Right lung (tissue), 10 donors: ENCODE measurements at places on chromosomes 12 and 14. TPM values are rescaled to one million over a fixed set of nuclear protein-coding genes. Genes with fewer than 3 reads are reported as not detected.

The TAS2R19 gene
- polyA plus RNA-seq: 1.7 TPM

DNA sequence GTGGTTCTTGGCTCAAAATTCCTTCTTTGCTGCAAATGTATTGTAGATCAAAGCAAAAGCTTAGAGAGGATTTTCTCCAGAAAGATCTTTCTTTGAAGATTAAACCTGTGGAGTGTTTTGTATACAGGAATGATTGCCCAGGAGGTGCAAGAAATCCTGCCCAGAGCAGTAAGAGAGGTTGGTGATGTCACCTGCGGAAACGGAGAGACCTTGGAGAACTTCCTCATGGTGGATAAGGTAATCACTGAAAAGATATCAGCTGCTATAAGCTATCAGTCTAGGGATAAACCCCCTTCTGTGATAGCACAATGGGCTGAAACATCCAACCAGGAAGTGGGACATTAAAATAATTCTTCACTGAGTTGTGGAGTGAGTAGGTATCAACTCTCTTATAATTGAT, 85.7 kb downstream of the MYRFL start:
- no peak for DNase-seq

DNA sequence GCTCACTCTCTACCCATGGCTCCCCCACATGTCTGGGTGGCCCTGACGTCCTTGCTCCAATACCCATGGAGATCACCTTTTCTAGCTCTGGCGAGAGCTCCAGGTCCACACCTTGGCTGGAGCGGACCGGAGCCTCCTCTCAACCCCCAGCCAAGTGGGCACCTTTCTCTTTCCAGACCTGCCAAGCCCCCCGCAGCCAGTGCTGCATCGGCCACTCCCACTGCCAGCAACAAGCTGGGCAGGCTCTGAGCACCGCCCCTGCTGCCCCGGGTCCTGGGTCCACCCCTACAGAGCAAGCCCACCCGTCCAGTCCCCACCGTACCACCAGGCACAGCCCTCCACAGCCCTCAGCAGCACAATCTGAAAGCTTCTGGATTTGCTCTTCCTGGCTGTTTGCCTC, 98.2 kb upstream of the C14orf180 start:
- no peak for DNase-seq

GRCh38 chr12:106287364-106287763, 15.2 kb upstream of the TCP11L2 start:
- DNase-seq: no peak

The GPR135 gene
- polyA plus RNA-seq: 6.1 TPM

DNA sequence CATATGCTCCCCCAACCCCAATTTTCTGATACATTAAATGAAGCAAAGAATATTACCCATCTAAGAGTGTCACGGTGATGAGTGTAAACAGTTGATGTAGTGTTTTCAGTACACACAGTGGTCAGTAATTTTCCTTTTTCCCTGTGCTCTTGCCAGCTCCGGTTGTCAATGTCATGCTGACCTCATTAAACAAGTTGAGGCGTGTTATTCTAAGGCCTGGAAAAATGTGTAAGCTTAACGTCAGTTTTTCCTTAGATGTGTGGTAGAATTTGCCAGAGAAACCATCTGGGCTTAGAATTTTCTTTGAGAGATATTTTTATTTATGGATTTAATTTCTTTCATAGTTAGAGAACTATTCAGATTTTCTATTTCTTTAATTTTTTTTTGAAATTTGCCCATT, 11.7 kb upstream of the SERPINA6 start:
- DNase-seq: no peak

GRCh38 chr14:32597771-32598170, 268.7 kb downstream of the AKAP6 start:
- no peak for DNase-seq

The PSME1 gene
- 233 TPM for polyA plus RNA-seq

DNA sequence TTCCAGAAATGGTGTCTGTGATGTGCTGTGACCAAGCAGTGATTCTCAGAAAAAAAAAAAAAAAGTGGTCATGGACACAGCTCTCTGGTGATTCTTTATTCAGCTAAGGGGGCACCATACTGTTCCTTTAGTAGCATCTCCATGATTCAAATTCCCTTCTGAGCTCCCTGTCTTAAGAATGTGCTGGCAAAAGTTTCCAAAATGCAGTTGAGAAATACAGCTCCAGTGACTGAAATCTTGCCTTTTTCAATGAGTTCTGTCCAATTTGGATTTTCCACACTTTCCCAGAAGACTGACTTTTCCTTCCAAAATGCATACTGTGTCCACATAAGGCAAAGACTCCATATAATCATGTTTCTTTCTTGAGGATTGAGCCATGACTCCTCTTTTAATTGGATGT, 24.3 kb upstream of the CPM start:
- no peak for DNase-seq

DNA sequence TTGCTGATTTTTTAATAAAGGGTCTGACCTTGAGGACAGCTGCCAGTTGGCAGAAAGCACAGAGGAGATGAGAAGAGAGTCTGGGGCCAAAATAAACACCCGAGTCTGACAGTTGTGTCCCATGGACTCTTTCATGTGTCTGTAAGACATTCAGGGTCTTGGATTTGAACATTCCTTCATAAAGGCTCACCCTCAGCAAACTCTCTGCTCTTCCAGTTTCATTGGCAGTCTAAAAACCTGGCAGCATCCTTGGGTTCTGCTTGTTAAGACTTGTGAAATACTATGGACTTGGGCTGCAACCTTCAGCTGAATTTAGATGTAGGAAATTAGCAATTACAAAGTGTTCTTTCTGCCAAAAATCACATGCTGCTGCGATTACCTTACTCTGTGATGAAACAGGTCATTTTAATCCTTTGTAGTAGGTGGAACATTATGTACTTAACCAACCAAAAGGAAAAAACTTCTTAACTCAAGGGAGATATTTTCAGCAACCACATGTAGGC, 32.0 kb upstream of the LMNTD1 start:
- DNase-seq: peak; percentile 50

The PSMC6 gene
- 171 TPM for polyA plus RNA-seq

The ADAMTS20 gene
- polyA plus RNA-seq: 0.06 TPM

The ACVRL1 gene
- 78.8 TPM for polyA plus RNA-seq

The ADAM20 gene
- polyA plus RNA-seq: 0.16 TPM

DNA sequence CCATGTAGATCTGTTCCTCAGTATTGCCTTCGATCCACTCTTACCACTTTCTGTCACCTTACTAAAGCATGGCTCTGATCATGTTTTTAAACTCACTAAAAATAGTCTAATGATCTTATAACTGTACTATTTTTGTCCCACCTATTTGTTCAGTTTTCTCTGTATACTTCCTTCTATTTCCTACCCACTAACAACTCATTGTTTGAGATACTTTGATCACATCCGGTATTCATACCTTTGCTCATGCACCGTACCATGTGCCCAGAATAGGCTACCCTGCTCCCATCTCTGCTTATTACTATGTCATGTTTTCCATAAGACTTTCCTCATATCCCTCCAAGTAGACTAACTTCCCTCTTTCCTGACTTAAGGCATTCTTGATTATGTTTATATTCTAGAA, 128.6 kb downstream of the MED13L start:
- DNase-seq: no peak

The KCNH3 gene
- 1.2 TPM for polyA plus RNA-seq

GRCh38 chr12:18261273-18261672, at the start of gene PIK3C2G:
Gene PIK3C2G (plus strand): TSS chr12:18261518. CDS start chr12:18282082, 20,564 bp downstream.
- DNase-seq: peak; percentile 36

GRCh38 chr12:31323391-31324115, 2.4 kb downstream of the SINHCAF start:
- no peak for DNase-seq

- no peak for DNase-seq
These were observed 55.5 kb upstream of the DAAM1 start for GRCh38 chr14:59132796-59133494.

DNA sequence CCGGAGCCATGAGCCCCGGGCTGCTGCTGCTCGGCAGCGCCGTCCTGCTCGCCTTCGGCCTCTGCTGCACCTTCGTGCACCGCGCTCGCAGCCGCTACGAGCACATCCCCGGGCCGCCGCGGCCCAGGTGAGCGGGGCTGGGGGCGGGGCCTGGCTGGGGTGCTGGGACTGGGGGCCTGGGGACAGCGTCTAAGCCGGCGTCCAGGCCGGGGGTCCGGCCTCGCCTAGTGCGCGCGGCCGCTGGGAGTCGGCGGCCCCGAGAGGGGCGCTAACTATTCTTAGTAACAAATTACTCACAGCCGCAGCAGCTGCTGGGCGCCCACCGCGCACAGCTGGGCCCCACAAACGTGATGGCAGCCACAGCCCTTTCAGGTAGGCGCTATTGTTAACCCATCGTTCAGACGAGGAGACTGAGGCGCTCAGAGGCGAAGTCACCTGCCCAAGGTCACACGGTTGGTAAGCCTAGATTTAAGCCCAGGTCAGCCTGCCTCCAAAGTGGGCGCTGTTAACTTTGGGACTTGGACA, 374 bp downstream of the CYP46A1 start:
- no peak for DNase-seq

GRCh38 chr12:53252349-53252916, 15.7 kb upstream of the ESPL1 start:
- no peak for DNase-seq

- peak; percentile 57 for DNase-seq
These were observed 618 bp downstream of the SEC23A start for GRCh38 chr14:39102265-39102968.

The NTN4 gene
- polyA plus RNA-seq: 25.1 TPM

GRCh38 chr14:63735720-63736119, 7.9 kb upstream of the SGPP1 start:
- DNase-seq: no peak

The OVCH1 gene
- polyA plus RNA-seq: 0.17 TPM

GRCh38 chr12:132634411-132634990, 15.9 kb downstream of the P2RX2 start:
- no peak for DNase-seq

DNA sequence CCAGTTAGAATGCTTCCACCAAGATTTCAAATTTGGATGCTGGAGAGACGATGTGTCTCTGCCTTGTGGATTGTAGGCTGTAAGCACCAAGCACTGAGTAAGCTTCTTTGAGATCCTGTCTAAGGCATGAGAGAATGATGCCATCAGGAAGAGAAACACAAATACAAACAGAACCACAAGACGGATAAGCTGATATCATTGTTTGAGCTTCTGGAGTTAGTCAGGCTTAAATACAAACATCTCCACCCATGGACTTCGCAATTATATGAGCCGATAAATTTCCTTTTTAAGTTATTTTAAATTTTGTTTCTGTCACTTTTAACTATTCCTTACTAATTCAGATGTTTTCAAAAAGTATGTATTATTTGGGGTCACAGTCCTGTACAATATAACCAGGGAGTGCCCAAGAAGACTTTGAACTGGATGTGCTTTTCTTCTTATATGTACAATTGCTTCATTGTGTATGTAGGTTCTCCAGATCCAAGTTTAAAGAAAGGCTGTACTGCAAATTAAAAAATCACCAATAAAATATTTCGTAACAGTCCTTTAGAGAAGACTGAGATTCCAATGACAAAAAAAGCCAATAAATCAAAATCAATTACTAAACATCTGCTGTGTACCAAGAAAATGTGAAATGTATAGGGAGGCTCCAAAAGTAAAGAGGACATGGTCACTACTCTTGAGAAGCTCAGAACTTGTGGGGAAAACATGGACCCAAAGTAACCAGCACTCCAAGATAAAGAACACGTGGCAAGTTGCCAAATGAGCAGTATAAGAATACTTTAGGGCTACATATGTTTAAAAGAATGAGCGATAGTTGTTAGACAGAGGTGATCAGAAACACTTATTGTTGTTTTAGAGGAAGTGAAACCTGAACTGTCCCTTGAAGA, 274.1 kb downstream of the ADAMTS20 start:
- DNase-seq: no peak

- DNase-seq: no peak
These were observed 26.4 kb downstream of the FAM222A start for GRCh38 chr12:109739747-109740693.

DNA sequence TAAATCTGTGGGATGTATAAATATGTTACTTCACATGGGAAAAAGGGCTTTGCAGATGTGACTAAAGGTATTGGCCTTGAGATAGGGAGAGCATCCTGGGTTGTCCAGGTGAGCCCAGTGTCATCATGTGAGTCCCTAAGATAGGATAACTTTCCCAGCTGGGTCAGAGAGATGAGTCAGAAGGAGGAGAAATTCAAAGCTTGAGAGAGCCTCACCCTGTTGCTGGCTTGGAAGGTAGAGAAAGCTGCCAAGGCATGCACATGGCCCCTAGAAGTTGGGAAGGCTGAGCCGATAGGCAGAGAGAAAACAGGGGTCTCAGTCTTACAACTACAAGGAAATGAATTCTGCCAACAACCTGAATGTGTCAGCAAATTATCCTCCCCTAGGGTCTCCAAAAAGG, 213.0 kb downstream of the ADGRD1 start:
- DNase-seq: no peak

DNA sequence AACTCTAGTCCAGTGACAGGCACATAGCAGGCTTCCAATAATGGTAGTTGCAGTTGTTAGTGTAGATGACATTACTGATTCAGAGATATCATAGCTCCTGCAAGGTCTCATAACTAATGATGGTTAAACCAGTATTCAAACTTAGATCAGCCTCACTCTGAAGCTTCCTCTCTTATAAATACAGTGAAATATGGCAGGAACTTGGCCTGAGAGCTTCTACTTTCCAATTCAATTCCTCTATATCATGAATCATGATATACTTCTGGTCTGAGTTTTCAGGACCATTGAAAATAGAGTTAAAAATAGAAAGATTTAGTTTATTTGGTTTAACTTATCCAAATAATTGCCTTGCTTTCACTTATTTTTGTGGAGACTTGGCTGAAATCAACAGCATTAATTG, 167.5 kb upstream of the NOVA1 start:
- peak; percentile 2 for DNase-seq

- no peak for DNase-seq
These were observed 8.5 kb upstream of the DACT1 start for GRCh38 chr14:58629281-58629680.

DNA sequence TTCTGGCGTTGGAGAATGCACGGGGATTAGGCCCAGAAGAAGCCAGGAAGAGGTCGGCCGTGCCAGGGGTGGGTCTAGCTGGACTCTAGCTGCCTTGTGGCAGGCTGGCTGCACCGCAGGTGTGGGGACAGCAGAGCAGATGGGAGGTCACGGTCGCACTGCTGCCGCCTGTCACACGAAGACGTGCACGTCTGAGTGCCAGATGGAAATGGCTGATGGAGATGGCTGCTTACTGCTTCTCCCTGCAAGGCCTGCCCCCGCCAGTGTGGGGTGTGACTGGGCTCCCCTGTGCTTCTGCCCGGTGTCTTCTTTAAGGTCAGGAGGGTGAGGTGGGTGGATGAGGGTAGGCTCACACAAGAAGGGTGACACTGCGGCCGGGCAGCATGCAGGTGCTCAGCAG, 79.0 kb downstream of the MOK start:
- DNase-seq: no peak

- DNase-seq: no peak
These were observed 51.7 kb downstream of the RPH3A start for GRCh38 chr12:112843287-112843686.

DNA sequence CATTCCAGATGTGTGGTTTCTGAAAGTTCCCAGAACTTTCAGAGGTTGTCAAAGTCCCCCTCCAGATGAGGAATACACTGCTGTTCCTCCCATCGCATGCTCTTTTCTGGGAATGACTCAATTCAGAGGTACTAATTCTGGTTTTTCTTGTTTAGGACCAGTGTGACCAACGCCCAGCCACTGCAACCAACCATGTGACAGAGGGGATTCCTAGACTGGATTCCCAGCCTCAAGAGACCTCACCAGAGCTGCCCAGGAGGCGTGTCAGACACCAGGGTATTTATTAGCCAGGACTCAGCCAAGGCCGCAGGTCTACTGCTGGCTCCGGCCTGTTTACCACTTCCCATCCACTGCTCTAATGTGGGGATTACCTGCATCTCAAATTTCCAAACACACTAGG, 24.2 kb downstream of the TRAFD1 start:
- peak; percentile 23 for DNase-seq

GRCh38 chr12:83388551-83388950, 701.8 kb downstream of the TMTC2 start:
- DNase-seq: no peak

- no peak for DNase-seq
These were observed 122.9 kb upstream of the TMEM132D start for GRCh38 chr12:130026608-130027176.
